Stimulated activated CD4-positive, alpha-beta T cell treated with anti-CD3 and anti-CD28 coated beads, Interleukin-15, amount 100 ng/mL, for 48 hours (primary cell): ENCODE measurements at places on chromosomes 5 and 9.
A peak's percentile ranks its signal among the peaks of the same experiment; 100 is the strongest.

GRCh38 chr9:130837643-130838042 is 2.6 kb downstream of the ABL1 start:
- DNase-seq, result no peak

DNA sequence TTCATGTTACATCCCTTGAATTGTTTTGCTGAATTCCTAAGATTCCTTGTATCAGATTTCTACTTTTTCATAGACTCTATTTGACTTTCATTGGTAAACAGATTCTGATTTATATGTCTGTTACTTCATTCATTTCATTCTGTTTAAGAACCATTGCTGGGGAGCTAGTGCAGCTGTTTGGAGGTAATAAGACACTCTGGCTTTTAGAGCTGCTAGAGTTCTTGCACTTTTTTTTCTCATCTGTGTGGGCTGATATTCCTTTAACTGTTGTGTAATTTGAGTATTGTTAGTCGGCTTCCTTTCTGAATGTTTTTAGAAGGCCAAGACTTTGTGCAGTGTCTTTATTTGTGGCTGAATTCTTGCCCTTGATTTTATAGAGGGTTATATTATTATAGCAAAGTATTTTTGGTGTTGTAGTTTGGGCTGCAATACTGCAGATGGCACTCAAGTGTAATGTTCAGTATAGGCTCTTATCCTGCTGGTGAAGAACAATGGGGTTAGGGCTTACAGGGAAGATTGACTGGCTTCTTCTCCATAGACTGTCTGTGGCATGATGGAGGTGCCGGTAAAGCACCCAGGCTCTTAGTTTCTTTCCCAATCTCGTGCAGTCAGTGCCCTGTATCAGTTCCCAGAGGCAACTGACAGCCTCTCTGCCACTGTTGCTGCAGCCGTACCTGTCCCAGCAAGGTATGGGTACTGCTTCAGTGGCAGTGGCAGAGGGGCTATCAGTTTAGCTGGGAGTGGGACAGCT is 162.2 kb downstream of the OXCT1 start:
- no peak for DNase-seq

DNA sequence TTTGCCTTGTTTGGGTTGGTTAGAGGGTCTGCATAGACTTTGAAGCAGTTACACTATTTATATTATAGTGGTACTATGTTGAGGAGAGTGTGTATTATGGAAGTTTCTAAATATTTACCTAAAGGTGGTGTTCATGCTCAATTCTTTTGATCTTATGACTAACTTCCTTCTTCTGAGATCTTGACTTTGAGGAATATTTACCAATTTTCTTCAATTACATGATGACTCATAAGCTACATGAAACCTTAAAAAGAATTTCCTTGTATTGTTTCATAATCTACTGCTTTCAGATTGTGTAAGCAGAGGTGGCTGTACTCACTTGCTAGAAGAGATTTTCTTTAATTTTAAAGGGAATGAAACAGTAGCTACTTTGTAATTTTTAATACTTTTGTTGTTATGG is 276.1 kb downstream of the TAF11L14 start:
- no peak for DNase-seq

GRCh38 chr5:143267186-143267585 is 136.3 kb downstream of the NR3C1 start:
- no peak for DNase-seq

- no peak for DNase-seq
These were observed 362.9 kb downstream of the ARRDC3 start for GRCh38 chr5:91020065-91020800.

DNA sequence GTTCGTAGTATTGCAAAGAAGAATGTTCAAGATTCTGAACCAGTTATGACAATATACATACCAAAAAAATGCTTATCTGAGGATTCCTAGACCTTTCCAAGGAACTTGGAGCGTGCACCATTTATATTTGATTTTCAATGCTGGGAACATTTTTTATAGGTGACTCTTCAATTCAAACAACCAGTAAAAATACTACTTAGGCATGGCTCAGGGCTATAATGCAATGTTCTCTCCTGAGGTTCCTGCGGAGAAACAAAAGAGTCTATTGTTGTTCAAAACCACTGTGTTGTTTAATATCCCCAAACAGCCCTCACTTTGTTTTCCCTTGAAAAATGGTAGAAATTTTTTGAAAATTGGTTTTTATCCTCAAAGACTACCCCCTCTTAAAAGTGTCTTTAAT is 335.7 kb upstream of the IZUMO3 start:
- DNase-seq, result no peak

DNA sequence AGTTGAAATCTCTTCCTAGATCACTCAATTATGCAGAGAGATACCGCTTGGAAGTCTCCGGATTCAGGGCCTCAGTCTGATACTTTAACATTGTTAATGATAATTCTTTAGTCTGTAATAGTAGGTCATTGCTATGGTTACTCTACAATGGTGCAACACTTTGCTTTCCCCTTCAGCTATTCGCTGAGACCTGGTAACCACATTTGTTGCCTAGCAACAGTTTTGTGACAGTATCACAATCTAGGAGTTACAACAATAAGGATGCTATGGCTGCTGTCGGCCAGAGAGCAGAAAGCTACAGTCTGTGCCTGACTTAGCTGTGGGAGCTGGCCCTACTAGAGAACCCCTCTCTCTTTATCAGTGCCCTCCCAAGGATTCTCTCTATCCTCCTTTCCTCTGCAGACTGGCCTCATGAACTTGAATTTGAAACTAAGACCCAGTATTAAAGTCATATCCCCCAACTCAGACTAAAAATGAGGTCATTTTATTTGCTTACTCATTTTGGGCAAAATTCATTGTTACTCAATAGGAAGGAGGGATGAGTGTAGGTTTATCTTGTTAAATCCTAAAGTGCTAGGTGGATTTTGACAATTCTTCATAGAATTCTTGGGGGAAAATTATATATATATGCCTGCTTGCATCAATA is 39.3 kb downstream of the NR2F1 start:
- no peak for DNase-seq

- DNase-seq, result peak; percentile 51
These were observed 82.5 kb downstream of the ESM1 start for GRCh38 chr5:54902791-54903473.

DNA sequence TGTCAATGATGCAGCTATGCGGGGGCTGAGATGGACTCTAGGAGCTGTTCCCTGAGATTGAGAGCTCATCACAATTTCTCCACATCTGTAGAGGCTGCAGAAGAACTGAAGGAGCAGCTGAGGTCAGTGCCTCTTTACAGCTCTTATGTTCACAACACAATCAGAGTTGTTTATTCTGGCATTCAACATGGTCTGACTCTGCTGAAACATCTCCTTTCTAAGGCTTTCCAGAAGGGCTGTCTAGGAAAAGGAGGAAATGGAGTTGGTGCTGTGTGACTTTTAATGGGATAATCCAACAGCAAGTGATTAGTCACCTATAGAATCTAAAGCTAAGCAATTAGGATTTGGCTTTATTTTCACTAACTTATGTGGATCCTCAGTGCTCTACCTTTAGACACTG is 6.0 kb downstream of the POU5F2 start:
- DNase-seq, result no peak

DNA sequence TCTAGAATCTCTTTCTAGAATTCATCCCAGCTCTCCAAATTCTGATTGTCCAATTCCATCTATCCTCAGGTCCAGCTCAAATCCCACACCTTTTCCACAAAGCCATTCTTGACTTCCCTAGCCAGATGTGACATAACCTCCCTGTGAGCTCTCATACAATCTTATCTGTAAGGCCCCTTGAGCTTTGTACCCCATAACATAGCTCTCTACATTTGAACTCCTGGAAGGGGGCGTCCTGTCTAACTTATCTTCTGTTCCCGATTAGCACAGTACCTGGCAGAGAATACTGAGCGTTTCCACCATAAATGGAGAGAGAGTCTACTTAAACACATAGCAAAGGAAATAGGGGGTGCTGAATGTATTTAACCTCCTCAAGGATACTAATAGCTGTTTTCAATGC is 251.6 kb upstream of the RGMB start:
- no peak for DNase-seq

- no peak for DNase-seq
These were observed 167.6 kb downstream of the ASTN2 start for GRCh38 chr9:117247266-117247665.

- no peak for DNase-seq
These were observed 73.8 kb downstream of the DAB2IP start for GRCh38 chr9:121725008-121725775.

DNA sequence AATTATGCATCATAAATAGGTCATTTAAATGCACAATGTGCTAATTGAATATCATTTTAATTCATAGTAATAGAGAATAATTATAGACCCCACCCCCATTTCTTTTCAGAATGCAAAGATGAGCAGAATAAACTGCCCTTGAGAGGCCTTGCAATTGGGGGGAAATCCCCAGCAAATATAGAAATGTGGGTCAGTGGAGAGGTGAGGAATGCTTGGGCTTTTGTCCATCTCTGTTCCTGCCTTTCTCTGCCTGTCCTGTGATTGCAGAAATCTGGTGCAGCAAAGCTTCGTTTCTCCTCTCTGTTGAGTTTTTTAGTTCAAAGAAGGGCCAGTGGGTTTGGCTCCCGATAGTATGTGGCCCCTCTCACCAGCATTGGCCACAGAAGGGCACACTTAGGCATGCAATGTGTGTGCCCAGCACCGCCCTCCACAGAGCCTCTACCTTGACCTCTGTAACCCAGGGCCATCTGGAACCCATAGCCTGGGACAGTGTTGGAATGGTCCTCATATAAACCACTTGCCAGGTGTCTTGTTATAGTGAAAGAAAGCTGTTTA is 164.2 kb downstream of the SEMA6A start:
- no peak for DNase-seq

DNA sequence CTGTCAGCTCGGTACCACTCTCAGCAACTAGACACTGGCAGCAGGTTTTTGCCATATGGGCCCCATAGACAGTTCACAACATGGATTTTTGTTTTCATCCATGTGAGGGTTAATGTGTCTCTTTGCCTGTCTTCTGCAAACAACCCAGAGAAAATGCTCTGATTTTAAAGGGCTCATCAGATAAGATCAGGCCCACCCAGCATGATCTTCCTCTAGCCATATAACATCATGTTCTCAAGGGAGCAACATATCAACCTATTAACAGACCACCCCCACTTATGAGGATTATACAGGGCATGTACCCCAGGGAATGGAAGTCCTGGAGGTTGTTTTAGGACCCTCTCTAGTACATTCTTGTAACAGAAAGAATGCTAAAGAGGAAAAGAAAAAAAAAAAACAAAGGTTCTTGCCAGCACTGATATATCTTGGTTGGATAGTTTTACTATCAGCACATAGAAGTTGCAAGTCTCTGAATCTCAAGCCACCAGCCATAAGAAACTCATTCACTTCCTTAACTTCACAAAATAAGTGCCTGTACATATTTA is 1015.1 kb downstream of the TLE4 start:
- no peak for DNase-seq

- no peak for DNase-seq
These were observed 440 bp downstream of the ANXA2R start for GRCh38 chr5:43039471-43040286.
